ENCODE measurements at places on chromosomes 13 and 19.

- DNase-seq, result no peak
These were observed 9.2 kb downstream of the RANBP3 start for GRCh38 chr19:5968431-5969373.

DNA sequence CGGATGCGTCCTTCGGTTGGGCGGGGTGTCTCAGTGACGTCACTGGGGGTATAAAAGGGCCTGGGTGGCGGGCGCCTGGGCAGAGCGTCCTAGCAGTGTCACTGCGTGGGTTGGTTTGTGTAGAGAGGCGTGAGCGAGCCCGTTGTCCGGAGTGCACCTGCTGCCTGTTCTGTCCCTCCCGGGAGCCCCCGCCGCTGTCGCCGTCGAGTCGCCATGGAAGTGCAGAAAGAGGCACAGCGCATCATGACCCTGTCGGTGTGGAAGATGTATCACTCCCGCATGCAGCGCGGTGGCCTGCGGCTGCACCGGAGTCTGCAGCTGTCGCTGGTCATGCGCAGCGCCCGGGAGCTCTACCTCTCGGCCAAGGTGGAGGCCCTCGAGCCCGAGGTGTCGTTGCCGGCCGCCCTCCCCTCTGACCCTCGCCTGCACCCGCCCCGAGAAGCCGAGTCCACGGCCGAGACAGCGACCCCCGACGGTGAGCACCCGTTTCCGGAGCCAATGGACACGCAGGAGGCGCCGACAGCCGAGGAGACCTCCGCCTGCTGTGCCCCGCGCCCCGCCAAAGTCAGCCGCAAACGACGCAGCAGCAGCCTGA is 2.9 kb downstream of the IER2 start:
- peak; percentile 92 for DNase-seq

- no peak for DNase-seq
These were observed 5.9 kb downstream of the RPL18A start for GRCh38 chr19:17865364-17866311.

DNA sequence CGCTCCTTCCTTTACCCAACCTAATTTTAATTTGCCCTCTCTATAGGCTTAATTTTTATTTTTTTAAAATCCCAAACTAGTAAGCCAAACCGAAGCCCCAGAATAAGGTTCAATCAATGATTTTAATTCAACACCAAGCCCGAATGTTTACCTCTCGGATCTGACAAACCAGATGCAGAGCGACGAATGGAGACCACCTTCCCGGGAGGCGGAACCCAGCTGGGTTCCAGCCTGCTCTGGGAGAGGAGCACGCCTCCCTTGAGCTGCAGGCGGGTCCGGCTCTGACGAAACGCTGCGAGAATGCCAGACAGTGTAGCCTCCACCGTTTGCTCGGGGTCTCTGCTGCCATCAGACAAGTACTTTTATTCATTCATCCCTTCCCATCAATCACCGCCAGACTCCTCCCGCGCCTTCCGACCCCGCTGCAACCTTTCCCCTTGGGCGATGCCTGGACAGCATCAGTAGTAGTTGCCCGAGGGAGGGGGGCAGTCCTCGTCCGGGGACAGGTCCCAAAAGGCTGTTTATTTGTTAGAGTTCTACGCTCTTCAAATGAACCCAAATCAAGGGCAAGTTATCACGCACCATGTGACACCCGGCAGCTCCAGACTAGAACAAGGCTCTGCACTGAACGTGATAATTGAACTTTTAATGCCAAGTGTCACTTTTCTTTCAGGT is 752 bp upstream of the EDNRB start:
- no peak for DNase-seq

GRCh38 chr13:27147530-27148170 is 24.0 kb downstream of the USP12 start:
- no peak for DNase-seq

GRCh38 chr13:47455626-47456025 is 545.4 kb downstream of the SUCLA2 start:
- DNase-seq, result peak; percentile 30

Measured in AG10803 (cell line).